Stimulated activated CD8-positive, alpha-beta memory T cell treated with anti-CD3 and anti-CD28 coated beads, Interleukin-4, amount 100 ng/mL, for 48 hours (primary cell): ENCODE measurements at places on chromosomes 2 and 18.

- DNase-seq, result peak; percentile 66
These were observed 456 bp downstream of the DOK1 start for GRCh38 chr2:74554820-74555531.

GRCh38 chr2:222952204-222952603 lies 91.4 kb downstream of the ACSL3 start:
- DNase-seq, result no peak

GRCh38 chr2:187224989-187225388 lies 223.1 kb downstream of the CALCRL start:
- no peak for DNase-seq

DNA sequence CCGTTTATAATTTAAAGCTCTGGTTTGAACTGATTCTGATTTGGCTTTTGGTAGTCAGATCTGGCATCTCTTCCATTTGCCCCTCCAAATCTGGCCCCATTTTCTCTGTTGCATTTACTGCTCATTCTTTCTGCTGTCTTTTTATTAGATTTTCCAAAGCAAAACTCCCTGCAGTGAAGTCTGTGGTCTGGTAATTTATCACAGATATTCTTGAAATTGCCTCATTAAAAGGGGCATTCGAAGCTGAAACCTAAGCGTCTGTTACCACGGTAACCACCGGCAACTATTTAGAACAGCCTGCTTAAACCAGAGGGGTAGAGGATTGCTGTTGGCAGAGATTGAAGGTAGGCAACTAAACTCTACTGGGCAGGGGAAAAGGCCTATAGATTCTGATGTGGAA lies 111.5 kb upstream of the UPP2 start:
- no peak for DNase-seq

DNA sequence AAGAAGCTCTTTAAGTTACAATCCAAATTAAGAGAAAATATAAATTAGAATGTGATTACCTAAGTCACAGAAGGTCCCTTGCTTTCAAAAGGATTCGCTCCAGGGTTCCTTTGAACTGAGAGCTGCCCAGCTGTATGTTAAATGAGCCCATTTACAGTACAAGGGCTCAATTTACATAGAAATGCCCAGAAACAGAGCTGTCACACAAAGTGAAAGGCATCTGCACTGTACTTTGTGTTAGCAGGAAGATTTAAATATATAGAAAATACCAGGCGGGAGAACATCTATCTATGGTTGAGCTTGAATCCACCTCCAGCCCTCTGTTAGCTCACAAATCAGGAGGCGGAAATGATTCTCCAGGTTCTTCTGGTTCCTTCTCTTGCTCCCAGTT lies 272.9 kb downstream of the PAX3 start:
- no peak for DNase-seq

- DNase-seq, result no peak
These were observed 88.9 kb downstream of the TTN start for GRCh38 chr2:178718283-178718682.

DNA sequence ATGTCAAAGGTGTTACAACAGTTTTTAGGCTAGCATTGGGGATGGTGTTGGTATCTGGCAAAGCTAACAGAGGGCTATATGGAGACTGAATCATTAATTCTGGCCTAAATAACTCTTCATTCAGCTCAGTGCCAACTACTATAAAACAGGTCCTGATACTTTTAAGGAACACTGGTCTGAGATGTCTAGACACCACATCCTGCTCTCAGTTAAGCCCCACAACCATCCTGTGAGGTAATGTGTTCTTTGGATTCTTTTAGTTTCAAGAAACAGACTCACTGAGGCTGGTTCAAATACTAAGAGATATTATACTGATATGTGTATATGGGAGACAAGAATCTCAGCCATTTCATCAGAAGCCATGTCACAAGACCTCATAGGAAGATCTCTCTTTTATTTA lies 14.2 kb upstream of the HK2 start:
- DNase-seq, result no peak

- DNase-seq, result no peak
These were observed 217.6 kb downstream of the TMEM182 start for GRCh38 chr2:102979429-102979828.

DNA sequence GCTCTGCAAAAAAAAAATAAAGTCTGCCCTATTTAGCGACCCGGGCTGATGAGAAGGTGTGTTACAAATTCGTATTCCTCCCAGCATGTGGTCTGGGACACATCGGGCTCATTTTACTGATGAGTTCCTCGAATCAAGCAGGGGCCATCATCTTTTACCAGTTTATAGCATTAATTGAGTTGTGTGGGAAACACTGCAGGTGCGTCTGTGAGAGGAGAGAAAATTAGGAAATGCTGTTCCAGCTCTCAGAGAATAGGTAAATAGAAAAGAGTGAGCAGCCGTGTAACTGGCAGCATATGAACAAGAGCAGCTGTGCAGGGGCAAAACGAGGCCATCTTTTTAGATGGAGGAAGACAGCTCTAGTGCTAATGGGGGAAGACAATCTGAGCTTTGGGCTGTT lies 216.7 kb downstream of the SETBP1 start:
- no peak for DNase-seq

GRCh38 chr2:72573232-72573631 lies 252.6 kb downstream of the EXOC6B start:
- DNase-seq, result no peak

DNA sequence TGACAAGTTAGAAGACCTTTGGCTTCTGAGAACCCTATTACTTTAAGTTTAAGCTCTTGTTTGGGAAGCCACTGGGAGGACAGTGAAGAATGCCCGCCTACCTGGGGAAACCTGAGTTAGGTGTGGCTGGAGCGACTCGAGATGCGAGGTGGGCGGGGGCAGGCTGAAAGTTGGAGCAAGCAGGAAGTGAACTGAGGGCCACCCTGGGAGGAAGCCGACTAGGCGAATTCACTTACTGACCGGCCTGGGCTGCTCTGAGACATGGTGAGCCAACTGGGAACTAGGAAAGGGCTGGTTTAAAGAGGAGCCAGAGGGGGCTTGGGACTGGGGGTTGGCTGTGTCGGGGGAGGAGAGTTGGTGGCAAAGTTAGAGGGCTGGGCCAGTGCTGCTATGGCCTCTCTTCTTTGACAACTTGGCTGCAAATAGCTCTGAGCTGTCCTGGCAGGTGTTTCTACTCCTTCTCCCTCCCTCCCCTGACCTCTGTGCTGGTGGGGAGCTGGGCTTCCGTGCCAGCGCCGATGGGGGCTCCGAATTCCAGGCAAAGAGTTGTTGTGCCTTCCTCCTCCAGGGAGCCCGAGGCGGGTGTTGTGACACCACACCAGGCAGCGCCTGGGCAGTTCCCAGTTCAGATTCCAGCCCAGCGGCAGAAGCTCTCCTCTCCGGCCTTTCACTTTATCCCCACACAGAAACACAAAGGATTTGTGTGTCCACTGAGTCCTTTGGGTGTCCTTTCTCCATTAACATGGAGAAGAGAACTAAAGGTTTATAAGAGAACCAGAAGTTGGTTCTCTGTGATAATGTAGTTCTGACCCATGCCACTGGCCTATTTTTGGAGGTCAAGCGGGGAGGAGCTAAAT lies at the start of gene VAMP8:
Gene VAMP8 (plus strand): TSS at position 201 of the 857 bp plus-strand sequence. CDS start 61 bp downstream, at position 262.
- DNase-seq, result peak; percentile 76

DNA sequence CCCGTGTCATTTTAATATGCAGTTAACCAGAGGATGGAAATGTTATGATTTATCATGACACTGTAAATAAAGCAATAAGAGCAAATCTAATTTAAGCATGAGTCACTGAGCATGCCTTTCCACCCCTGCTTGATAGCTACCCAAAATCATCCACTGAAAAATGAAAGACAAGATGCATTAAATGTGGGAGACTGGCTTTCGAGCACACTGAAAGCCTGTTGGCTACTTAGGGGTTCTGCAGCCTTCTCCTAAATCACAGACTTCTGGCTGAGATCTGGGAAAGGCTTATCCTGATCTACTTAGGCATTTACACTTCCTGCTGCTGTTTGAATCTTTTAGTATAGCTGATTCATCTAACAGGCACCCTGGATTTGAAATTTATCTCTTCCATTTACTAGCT lies 778.3 kb upstream of the CDH7 start:
- no peak for DNase-seq

DNA sequence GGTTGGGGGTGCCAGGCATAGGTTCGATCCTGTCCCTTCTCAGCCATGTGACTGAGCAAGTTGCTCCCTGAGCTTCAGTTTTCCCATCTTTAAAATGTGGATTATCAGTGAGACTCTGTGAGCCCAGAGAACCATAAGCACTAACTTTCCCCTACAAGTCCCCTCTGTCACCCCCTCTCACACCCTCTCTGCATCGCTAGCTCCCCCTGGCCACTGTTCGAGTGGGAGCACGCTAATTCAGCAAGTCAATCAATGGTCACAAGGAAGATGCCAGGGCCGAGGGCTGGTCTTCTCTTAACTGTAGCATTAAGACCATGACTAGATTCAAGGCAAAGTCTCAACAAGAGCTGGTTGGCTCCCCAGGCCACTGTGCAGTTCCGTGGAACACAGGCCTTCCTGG lies 66.2 kb downstream of the BCL2L11 start:
- no peak for DNase-seq

DNA sequence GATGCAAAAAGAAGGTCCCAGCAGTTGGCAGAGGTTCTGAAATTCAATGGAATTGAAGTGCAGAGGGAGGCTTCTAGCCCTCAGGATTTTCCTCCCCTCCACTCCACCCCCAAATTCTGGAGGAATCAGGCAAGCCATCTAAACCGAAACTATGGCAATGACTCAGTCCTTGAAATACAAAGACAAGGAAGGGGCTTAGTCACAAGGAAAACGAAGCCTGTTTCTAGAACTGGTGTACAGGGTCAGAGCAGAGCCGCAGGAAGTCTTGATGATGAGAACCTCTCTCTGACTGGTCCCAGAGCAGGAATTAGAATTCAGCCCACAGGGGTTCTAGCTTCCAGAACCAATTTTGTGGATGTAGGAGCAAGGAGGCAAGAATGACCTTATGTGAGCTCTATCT lies 111.7 kb upstream of the SCN1A start:
- no peak for DNase-seq

- DNase-seq, result peak; percentile 64
These were observed 105.9 kb downstream of the LBH start for GRCh38 chr2:30336978-30337841.

GRCh38 chr2:186927185-186927866 lies 78.4 kb upstream of the ZSWIM2 start:
- DNase-seq, result no peak

DNA sequence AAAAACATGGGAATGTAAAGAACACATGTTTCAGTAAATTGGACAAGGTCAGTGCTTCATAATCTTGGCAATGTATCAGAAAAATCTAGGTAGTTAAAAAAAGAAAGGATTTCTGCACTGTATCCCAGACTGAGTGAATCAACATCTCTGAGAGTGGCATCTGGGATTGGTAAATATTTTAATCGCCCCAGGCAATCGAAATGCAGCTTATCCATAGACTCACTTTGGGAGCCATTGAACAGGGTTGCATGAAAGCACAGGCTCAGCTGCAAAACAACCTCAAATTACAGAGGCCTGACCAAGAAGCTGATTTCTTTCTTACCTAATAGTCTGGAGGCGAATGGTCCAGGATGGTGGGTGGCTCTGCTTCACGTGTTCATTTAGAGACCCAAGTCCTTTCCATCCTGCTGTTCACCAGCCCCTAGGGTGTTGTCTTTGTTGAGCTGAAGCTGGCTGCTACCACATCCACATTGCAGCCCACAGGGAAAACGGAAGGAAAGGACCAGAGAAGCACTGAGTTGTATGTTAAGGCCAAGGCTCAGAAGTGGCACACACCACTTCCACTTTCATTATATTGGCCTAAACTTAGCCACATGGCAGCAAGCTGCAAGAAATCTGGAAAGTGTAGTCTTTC lies 59.0 kb downstream of the MOGAT1 start:
- DNase-seq, result no peak

DNA sequence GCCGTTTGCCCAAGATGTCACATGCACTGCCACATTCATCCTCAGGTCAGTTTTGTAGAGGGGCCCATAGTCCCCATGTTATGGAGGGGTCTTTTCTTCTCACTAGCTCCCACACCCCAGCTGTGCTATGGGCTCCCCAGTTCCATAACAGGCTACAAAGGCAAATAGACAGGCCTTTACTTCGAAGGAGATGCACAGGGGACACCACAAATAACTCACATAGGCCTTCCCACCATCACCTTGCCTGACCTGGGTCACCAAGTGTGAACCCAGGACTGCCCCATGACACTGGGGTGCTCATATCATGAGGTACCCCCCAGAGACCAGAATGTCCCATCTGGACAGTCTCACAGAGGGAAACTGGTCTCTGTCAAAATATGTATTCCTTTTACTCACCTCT lies 15.0 kb upstream of the INO80C start:
- DNase-seq, result no peak

GRCh38 chr18:45569566-45570275 lies 45.6 kb upstream of the SLC14A2 start:
- DNase-seq, result no peak

DNA sequence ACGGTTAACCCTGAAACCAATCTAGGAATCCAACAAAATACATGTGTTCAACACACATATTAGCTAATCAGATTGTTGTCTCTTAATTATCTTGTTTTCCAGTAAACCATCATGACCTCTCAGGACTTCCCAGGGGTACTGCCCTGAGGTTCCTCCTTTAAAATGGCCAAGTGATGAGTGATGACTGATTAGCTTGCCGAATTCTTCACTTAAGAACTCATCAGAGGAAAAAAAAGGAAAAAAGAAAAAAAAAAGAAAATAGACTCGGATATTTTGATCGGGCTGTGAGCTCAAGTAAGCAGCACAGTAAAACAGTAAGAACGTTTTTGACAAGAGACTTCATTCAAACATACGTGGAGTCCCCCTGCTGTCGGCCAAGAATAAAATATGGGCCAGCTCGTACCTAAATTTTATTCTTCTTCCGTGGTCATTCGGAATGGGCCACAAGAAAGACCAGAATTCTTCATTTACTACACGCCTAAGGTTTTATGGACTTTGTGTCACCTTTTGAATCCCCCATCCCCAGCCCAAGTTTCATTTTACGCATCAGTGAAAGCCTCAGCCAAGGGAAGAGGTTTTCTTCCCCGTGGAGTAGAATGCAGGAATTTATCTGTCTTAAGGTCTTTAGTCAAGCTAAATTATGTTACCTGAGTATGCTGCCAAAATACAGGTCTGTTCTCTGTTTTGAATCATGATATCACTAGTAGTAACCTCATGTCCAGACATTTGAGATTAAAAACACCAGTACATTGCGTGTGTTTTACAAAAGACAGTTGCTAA lies 40.5 kb downstream of the COLEC12 start:
- no peak for DNase-seq

DNA sequence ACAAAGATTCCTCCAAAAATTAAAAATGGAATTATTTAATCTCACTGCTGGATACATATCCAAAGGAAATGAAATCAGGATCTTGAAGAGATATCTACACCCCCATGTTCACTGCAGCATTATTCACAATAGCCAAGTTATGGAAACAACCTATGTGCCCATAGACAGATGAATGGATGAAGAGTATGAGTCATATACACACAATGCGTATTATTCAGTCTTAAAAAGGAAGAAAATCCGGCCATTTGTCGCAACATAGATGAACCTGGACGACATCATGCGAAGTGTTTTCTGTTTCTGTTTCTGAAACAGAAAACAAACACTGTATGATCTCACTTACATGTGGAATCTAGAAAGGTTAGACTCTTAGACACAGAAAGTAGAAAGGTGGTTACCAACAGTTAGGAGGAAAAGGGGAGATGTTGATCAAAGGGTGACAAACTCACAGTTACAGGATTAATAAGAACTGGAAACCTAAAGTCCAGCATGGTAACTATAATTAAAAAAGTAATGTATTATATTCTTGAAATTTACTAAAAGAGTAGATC lies 87.8 kb upstream of the ERBB4 start:
- DNase-seq, result no peak

- DNase-seq, result no peak
These were observed 93.6 kb downstream of the SMAD7 start for GRCh38 chr18:48857023-48857694.

- DNase-seq, result no peak
These were observed 32.6 kb upstream of the E2F6 start for GRCh38 chr2:11498543-11499034.

GRCh38 chr18:32289483-32290075 lies 99.7 kb downstream of the MEP1B start:
- peak; percentile 37 for DNase-seq
